ENCODE measurements at places on chromosomes 2 and 18. TPM values are rescaled to one million over a fixed set of nuclear protein-coding genes. Genes with fewer than 3 reads are reported as not detected.

Gene LBH
- total RNA-seq: 61.1 TPM

GRCh38 chr2:201269764-201270163 is 9.4 kb downstream of the CASP8 start:
- peaks cover 57% of the 10 kb centered on the region for H3K4me1 ChIP-seq
- H3K36me3 ChIP-seq: peaks cover 86% of the 10 kb centered on the region
- DNase-seq: no peak
- no peaks in the 10 kb centered on the region for H3K27me3 ChIP-seq
- no peak overlapping the region for H3K27ac ChIP-seq

- peaks cover 5% of the 10 kb centered on the region for H3K27me3 ChIP-seq
- DNase-seq: no peak
- no peak overlapping the region for H3K4me3 ChIP-seq
- H3K27ac ChIP-seq: no peak overlapping the region
- H3K36me3 ChIP-seq: no peaks in the 10 kb centered on the region
Measured at GRCh38 chr2:31014516-31014915, 123.7 kb downstream of the GALNT14 start.

DNA sequence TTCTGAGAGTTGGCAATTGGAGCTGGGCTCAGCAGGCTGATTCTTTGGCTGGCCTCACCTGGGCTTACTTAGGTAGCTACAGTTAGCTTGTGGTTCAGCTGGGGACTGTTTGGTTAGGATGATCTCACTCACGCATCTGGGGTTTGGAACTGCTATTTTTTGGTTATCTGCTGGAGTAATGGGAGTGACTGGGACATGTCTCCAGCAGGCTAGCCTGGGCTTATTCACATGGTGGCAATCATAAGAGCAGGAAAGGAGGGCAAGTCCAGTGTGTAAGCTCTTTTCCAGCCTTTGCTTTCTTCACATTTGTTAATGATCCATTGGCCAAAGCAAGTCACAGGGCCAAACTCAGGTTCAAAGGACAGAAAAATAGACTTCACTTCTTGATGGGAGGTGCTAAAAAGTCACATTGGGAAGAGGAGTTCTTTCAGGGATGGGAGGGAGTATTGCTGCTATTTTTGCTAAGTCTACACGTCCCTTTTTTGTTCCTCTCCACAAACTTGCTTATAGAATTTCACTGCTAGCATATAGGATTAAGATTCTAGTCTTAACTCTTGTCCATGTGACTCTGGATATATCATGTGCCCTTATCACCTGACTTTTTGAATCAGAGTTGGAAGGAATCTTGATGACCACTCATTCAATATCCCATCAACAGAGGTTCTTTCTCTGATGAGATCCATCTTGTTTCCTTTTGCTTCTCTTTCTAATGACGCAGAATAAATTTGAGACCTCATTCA is 174.0 kb downstream of the ZFP36L2 start:
- H3K27ac ChIP-seq: no peak overlapping the region
- H3K27me3 ChIP-seq: peaks cover 15% of the 10 kb centered on the region
- H3K4me3 ChIP-seq: no peak overlapping the region

DNA sequence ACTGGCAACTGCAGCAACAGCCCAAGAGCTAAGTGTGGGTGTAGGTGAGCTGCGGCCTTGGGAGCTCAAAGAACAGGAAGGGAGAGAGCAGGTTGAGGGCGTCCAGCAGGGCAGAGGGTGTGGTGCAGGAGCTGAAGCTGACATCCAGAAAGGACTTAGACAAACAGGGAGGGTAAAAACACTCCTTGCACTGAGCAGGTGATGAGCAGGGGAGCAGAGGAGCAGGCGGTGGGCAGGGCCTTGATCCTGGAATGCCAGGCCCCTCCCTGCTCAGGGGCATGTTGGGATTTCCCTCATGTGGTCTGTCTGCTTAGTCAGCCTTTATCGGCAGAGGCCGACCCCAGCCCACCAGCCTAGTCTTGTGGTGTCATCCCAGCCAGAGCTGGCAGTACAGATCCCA is 63.6 kb downstream of the VSNL1 start:
- DNase-seq: no peak
- peaks cover 3% of the 10 kb centered on the region for H3K27me3 ChIP-seq
- H3K27ac ChIP-seq: no peak overlapping the region
- no peaks in the 10 kb centered on the region for H3K36me3 ChIP-seq
- no peak overlapping the region for H3K4me3 ChIP-seq
